ENCODE measurements at places on chromosomes 5 and 9.

- no peak for DNase-seq
Measured at GRCh38 chr5:153543959-153544470, 53.5 kb downstream of the GRIA1 start.

- no peak for DNase-seq
Measured at GRCh38 chr9:129486756-129487657, 133.9 kb downstream of the C9orf50 start.

DNA sequence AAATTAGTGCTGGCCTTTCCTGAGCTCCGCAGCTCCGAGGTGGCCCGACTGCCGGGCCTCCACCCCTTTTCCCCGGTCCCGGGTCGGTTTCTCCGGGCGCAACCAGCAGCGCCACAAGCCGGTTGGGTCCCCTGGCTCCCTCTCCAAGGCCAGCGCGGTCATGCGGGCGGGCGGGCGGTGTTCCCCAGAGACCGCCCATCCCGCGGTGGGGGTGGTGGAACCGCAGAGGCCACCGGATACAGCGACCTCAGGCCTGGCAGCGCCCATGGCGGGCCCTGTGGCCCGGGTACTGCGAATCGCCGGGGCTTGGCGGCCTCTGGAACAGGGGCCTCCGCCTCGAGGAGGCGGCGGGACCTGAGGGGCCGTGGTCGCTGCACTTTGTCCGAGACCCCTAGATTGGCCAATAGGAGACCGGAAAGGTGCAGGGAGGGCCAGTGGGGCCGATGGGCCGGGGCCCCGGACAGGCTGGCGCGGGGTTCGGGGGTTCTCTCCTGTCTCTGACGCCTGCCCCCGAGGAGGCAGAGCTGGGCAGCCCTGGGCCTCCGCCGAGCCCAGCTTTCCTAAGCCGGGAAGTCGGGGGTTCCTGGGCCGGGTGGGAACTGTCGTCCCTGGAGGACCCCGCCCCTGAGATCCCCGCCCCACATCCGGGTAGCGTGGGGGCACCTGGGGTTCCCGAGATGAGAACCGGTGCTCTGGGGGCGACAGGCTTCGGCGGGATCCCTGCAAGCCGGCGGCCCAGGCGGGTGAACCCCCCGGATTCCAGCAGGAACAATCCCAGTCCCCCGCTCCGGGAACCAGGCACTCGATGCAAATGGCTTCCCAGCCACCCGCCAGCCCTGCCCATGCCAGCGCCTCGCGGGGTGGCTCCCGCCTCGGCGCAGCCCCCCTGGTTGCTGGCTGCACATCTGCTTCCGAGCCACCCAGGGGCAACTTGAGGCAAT, 293.9 kb downstream of the ZSWIM6 start:
- peak; percentile 9 for DNase-seq

DNA sequence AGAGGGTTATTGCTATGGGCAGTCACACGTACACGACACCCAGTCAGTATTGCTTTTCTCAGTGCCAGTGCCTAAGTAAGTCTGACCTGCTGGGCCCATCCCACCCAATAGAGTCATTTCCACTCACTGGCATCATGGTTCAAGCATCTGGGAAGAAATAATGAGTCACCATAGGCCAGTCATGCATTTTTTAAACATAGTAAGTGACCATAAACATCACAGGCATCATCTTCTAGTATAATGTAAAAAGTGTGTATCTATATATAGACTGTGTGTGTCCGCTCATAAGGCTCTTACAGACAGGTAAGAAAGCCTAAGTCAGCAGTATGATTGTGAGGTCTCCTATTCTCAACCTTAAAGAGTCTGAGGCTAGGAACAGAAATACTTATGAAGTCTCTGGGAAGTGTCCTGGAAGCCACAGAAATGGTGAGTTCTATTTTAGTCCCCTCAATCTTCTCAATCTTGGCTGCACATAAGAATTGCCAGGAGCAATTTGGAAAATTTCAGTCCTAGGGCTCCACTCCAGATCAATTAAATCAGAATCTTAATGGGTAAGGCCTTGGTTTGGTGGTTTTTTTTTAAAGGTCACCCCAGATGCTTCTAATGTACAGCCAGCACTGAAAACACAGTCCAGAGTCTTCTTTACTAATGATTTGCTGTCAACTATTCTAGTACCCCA, 65.2 kb downstream of the ZNF366 start:
- DNase-seq = peak; percentile 96

DNA sequence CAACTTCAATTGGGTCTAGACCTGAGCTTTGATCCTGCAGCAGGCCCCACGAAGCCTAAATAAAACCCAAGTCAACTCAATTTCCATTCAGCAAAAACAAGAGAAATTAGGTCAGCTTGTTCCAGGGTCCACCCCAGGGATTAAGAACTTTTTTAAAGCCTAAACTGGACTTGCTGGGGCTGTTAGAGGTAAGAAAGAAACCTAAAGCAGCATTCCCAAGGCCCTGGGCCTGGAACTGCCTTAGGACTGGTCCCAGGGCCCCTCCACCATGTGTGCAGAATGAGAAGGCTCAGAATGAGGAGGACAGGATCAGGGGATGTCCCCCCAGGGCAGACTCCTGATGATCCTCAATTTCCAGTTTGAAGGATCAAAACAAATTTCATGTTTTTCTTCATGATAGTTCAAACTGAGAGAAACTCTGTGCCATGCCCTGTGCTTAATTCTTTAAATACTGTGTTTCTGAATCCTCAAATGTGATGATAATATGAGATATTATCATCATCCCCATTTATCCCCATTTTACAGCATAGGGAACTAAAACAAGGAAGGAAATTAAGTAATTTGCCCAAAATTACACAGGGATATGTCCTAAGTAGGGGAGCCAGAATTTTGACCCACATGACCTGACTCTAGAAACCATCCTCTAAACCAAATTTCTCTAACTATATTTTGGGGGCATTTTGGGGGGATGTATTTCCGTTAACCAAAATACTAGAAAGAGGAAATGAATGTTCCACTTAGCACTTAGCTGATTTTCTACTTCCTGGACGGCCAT, 64.5 kb downstream of the DENND1A start:
- DNase-seq = no peak

- no peak for DNase-seq
Measured at GRCh38 chr5:143541943-143542797, 138.7 kb upstream of the NR3C1 start.

GRCh38 chr9:61671276-61671973, 481.6 kb downstream of the SPATA31A7 start:
- DNase-seq = no peak

DNA sequence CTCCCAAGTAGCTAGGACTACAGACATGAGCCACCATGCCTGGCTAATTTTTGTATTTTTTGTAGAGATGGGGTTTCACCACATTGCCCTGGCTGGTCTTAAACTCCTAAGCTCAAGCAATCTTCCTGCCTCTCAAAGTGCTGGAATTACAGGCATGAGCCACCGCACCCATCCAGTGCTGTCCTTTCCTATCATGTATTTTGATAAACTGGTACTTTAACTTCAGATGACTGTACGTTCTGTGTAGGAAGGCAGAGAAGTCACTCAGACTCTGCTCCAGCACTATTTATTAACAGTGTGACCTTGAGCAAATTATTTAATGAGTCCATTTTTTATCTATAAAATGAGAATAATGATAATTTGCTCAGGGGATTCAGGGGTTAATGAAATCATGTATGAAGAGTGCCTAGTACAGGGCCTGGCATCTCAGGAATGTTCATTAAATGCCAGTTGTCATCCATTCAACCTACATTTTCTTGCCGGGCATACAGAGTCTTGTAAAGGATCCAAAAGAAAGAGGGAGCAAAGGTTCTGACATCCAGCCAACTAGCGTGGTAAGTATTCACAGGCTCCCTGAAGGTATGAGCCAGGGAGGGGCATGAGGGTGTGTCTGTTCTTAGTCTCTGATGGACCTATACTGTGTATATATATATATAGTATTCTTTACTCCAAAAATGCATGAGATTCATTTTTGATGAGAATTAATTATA, 201.9 kb downstream of the PBX3 start:
- no peak for DNase-seq

DNA sequence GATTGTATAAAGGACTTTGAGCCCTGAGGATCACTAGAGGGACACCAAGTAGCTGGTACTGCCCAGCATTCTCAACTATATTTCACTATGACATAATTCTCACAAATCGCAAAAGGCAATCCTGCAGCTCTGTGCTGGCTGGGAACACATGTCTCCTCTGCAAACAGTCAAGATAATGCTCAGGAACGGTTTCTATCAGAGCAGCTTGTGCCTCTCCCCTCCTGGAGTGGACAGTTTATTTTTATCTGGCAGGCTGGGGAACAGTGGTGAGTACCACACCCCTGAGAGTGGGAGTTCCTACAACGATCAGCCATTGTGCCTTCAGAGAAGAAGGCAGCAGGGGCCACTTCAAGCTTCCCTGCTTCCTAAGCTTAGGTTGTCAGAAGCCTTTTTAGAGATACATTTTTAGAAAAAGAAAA, 65.8 kb downstream of the ERAP1 start:
- no peak for DNase-seq

GRCh38 chr5:39570403-39571027, 145.7 kb upstream of the DAB2 start:
- DNase-seq = peak; percentile 54

- DNase-seq = peak; percentile 19
Measured at GRCh38 chr9:78365748-78366697, 69.1 kb downstream of the PSAT1 start.

DNA sequence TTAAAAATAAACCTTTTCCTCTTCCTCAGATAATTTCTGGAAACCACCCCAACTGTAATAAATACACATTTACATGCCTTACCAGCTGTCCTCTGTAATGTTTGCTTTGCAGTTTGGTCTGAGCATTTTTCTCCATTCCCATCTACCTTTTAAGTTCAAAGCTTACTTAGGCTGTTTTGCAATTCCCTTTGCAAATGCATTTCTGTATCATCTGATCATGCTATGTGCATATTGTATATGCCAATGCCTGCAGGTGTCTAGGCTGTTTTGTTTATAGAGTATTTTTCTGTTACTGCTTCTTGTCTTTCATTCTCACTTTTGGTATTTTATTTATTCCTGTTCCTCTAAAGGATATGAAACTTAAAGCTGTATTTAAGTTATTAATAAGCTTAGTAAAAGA, 86.3 kb downstream of the SLC44A1 start:
- no peak for DNase-seq

DNA sequence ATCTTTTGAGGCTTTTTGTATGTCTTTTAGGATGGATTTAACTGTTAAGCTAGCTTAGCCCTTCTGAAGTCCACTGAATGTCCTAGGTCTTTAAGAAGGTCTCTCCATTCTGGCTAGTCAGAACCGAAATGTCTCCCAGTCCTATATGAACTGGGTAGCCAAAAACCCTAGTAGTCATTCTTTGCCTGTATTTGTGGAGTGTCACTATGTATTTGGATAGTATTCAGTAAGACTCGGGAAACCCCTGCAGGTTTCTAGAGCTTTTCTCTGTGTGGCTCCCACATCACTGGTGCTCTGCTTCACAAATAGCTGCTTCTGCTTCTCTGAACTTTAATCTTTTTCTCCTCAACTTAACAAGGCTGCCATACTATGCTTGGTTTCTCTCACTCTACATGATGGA, 68.0 kb downstream of the RIC1 start:
- no peak for DNase-seq

DNA sequence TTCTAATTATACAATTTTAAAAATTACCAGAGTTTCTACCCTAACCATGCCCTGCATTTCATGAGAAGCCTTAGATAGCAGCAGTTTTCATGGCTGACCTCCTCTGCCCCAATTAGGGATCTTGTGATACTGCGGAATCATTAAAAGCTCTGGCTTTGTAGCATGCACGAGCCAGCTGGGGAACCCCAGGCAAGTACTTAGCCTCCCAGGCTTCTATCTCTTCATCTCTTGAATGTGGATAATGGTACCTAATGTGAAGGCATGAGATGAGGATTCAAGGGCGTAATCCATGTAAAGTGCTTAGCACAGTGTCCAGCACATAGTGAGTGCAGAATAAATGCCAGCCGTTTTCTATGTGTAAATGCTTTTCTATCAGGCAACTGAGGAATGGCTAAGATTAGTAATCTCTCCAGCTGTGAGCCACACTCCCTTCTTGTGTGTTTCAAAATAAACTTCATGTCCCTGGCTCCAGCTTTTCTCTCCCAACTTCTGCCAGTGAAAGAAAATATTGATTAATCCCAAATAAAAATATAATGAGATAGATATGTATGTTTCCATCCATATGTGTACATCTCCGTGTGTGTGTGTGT, 88.4 kb downstream of the APBA1 start:
- no peak for DNase-seq

DNA sequence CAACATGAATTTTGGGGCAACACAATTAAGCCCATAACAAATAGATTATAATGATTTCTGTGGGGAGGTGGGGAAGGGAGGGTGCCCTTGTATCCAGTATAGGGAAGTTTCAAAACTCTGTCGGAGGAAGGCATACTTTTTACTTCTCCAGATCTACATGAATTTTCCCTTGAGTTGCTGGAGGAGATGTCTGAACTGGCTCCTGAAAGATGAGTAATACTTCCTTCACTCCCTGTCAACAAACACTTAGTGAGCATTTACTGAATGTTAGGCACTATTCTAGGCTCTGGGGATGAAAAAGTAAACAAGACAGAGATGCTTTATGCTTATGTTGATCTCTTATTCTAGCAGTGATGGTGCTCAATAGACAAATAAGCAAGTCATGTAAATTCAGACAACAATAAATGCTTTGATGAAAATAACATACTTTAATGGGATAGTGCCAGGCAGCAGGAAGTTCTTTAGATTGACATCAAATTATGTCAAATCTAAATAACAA, 197.9 kb upstream of the ANKH start:
- DNase-seq = no peak

- DNase-seq = no peak
Measured at GRCh38 chr9:127498298-127498697, 47.0 kb downstream of the LRSAM1 start.

- DNase-seq = no peak
Measured at GRCh38 chr5:133779828-133780475, 167.6 kb upstream of the FSTL4 start.

DNA sequence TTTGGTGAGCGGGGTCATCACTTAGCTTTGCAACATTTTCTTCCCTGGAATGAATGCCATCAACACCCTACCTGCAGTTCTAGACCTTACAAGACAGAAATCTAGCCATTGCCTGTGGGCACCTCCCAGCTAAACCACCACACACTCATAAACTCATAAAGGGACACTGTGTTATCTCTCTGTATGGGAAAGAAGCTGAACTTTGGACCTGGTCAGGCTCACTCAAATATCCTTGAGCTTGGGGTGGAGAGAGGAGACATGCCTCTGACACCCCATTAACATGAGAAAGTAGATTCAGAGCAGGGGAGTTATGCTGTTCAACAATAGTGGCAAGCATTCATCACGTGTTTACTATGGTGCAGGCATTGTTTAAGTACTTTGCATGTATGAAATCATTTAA, 205.6 kb downstream of the ZNF462 start:
- DNase-seq = no peak

DNA sequence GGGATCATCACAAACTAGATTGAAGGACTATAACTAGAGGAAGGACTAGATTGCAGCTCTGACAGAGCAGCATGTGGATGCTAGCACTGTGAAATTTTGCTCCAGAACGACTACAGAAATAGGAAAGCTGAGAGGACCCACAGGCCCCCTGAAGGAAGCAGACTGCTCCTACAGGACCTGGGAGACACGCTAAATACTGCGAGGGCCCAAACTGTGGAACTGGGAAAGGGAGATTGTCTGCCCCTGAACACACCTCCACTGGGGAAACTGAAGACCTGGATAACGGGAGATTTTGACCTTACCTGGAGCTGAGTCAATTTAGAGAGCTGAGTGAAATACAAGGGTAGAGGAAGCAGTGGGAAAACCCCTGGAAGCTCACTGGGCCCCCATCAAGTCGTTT, 19.2 kb downstream of the TRIM36 start:
- DNase-seq = no peak

All from LHCN-M2 (cell line).